Activated CD8-positive, alpha-beta memory T cell treated with anti-CD3 and anti-CD28 coated beads for 24 hours (primary cell): ENCODE measurements at places on chromosomes 7 and 10.

DNA sequence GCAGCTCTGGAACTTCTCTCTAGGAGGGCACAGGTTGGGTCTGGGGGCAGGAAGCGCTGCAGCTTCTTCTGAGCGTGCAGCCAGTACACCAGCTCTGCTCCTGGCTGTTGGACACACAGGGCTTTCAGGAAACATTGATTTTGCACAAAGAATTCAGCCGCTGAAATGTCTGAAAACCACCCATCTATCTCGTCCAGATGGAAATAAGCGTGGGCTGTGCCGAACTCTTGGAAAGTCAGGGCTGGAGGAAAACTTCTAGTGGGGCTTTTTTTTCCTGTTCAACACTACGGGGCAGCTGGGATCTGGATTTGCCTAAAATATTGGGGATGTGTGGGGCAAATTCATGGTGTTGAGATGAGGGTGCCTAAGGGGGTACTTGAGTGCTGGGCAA, 31.2 kb downstream of the PALD1 start:
- DNase-seq, result no peak

DNA sequence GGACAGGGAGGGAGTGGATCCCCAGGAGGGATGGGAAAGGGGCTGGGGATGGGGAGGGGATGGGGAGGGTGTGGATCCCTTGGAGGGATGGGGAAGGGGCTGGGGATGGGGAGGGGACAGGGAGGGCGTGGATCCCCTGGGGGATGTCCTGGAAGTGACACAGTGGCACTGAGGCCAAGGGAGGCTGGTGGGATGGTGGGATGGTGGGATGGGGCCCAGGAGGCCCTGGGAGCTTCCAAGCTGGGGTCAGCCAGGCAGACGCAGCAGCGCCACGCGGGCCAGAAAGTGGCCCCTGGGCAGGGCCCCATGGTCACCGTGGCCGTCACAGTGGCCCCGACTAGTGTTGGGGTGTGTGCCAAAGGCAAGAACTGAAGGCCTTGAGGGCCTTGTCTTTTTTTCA, 67.8 kb downstream of the INPP5A start:
- no peak for DNase-seq

- no peak for DNase-seq
Observed at GRCh38 chr10:68231817-68232251, at the start of gene ATOH7. Gene ATOH7, minus strand, starts transcription at chr10:68232113. Its CDS starts 436 bp downstream, at chr10:68231677.

DNA sequence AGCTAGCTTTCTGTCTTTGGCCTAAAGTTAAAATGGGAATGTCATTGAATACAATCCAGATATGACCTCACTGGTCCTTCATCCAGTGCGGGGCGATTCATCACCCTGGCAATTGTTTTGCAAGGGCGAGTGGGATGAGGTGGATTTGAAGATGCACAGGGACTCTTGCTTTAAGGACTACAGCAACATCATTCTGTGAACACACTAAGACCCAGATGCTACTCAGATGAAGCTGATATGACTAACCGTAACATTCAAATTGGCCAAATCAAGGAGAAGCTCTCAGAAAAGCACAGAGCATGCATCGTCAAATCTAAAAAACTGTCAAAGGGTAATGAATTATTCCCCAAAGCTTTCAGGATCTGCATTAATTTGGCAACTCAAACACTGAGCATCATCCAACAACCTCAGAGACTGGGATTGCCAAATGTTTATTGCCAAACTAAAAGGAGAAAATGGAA, 12.8 kb downstream of the CPA1 start:
- DNase-seq, result no peak

- peak; percentile 73 for DNase-seq
Observed at GRCh38 chr7:1920266-1920681, 250.2 kb downstream of the ELFN1 start.

DNA sequence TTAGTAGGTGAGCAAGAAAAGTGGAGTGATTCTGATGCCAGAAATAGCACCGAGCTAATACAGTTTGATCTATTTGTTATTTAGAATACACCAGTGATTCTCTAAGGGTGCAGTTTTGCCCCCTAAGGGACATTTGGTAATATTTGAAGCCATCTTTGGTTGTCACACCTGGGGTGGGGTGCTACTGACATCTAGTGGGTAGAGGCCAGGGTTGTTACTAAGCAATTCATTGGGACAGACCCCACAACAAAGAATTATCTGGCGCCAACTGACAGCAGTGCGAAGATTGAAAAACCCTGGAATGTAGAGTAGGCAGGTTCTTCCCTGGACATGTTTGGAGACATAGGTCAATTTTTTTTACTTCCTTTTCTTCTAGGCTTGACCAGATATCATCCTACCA, 14.6 kb downstream of the PALS2 start:
- peak; percentile 68 for DNase-seq
